ENCODE measurements at places on chromosomes 5 and 9.

GRCh38 chr9:33475357-33475756, 1.6 kb upstream of the NOL6 start:
- DNase-seq, result no peak

DNA sequence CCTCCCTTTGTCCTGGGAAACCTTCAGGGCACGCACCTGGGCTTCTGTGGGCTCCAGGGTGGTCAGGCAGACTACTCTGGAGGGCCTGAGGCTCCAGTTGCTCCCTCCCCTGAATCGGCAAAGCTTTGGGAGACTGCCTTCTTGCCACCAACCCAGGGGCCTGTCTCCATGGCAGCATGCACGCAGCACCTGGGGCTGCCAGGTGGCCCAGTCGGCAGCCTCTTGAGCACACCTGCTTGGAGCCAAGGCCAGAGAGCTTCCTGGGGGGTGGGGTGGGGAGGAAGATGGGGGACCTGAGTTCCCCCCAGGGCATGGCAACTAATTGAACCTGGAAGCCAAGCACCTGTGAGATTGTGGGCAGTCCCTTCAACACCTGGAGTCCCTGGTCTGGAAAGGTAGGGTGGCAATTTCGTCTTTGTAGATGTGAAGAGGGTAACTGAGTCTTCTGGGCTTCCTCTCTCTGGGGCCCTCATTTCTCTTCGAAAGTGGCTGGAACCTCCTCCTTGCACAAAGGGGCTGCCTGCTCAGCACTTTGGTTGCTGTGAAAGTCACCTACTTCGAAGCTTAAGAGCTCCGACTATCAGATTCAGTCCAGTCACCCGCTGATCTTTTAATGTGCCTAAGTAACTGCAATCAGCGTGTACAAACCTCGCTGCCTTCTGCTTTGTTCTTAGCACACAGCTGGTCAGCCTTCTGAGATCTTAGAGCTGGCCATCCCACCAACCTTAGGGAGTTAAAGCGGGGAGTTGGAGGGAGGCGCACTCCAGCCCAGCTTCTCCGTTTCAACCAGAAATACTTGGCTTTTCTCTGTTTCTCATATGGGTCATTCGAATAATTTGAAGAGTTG, 4.0 kb downstream of the RNF183 start:
- DNase-seq, result no peak

GRCh38 chr5:170314541-170315095, 17.0 kb upstream of the LCP2 start:
- DNase-seq, result no peak

GRCh38 chr5:10293907-10294662, 13.6 kb downstream of the CMBL start:
- no peak for DNase-seq

- DNase-seq, result no peak
Measured at GRCh38 chr9:8186560-8186959, 387.0 kb upstream of the DMAC1 start.
